Tibial nerve (tissue), 4 donors: ENCODE measurements at places on chromosomes 3 and 15.

DNA sequence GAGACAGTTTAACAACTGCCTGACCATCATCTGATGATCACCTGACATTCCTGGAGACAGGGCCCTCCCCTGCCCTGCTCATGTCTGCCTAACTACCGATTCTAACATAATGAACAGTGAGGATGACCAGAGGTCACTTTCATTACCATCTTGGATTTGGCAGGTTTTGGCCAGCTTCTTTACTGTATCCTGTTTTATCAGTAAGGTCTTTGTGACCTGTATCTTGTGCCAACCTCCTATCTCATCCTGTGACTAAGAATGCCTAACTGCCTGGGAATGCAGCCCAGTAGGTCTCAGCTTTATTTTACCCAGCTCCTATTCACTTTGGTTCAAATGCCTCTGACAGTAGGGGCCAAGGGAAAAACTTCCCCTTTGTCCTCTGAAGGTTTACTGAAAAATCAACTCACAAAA lies 40.2 kb downstream of the METTL6 start:
- DNase-seq: no peak
- H3K36me3 ChIP-seq: no peaks in the 10 kb centered on the region
- H3K4me3 ChIP-seq: no peak overlapping the region

DNA sequence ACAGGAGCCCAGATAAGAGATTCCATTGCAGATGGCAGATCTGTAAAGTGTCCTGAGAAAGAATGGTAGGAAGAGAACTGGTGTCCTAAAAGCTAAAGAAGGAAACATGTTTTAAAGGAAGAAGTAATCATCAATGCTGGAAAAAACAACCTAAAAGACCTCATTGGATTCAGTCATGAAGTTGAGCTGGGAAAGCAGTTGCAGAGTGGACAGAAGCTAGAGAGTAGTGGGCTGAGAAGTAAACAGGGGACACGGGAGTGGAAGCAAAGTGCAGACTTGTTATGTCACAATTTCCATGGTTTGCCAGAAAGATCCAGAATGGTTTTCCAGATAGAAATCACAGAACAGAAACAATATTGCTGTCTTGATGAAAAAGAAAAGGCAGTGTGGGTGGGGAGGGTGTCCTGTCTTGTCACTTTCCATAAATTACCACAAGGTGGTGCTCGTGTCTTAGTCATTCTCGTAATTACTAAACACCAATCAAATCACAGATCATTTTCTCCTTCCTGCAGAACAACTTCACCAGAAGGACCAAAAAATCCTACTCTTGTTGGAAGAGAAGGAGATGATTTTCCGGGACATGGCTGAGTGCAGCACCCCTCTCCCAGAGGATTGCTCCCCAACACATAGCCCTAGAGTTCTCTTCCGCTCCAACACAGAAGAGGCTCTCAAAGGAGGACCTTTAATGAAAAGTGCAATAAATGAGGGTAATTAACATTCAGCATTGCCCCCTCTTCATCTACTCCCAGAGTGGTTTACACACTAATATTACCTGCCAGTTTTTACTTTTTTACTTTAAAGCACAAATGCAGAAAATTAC lies 64.5 kb downstream of the KLHL25 start:
- H3K4me3 ChIP-seq: no peak overlapping the region
- H3K36me3 ChIP-seq: peaks cover 15% of the 10 kb centered on the region
- peaks cover 20% of the 10 kb centered on the region for H3K4me1 ChIP-seq
- DNase-seq: peak; percentile 86
- H3K27me3 ChIP-seq: no peaks in the 10 kb centered on the region

DNA sequence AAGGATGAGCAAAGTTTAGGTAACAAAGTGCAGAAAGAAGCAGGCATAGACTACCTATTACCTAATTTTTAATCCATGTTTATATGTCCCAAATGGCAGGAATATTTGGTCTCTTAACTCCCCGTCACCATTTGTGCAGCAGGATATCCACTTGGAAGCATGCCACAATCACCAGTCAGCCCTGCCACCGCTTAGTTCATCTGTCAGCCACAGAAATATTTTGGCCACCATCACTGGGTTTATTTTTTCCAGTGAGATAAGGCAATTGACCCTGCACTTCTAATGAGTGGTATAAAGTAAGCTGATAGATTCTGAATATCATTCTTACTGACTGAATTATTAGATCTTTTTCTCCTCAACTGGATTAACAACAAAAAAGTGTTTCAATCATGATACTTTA lies 152.9 kb upstream of the SOX2 start:
- H3K27me3 ChIP-seq: no peaks in the 10 kb centered on the region
- H3K27ac ChIP-seq: no peak overlapping the region
- no peak overlapping the region for H3K4me3 ChIP-seq
- no peak for DNase-seq
- H3K36me3 ChIP-seq: no peaks in the 10 kb centered on the region

- H3K27me3 ChIP-seq: no peaks in the 10 kb centered on the region
- H3K27ac ChIP-seq: no peak overlapping the region
- H3K4me1 ChIP-seq: no peaks in the 10 kb centered on the region
- DNase-seq: no peak
- H3K36me3 ChIP-seq: no peaks in the 10 kb centered on the region
- no peak overlapping the region for H3K4me3 ChIP-seq
Observed at GRCh38 chr3:41369838-41370237, 170.5 kb downstream of the CTNNB1 start.

- H3K4me1 ChIP-seq: no peaks in the 10 kb centered on the region
- H3K36me3 ChIP-seq: no peaks in the 10 kb centered on the region
- no peak overlapping the region for H3K4me3 ChIP-seq
Observed at GRCh38 chr15:73120269-73120668, 68.0 kb downstream of the NEO1 start.

DNA sequence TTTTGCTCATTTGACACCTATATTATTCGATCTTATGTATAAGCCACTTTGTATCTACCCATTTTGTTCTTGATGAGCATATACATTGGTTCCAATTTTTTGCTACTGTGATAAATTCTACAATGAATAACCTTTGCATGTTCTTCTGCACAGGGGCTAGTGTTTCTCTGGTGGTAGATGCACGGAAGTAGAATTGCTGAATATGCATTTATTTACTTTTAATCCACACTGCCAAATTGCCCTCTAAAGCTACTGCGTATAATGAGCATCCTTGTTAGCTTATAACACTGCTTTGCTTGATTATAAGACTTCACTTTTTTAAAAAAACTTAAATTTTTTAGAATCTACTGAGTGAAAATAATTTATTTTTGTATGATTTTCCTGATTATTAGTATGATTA lies 84.2 kb upstream of the PIAS1 start:
- no peaks in the 10 kb centered on the region for H3K36me3 ChIP-seq
- DNase-seq: no peak
- H3K4me3 ChIP-seq: no peak overlapping the region
- H3K4me1 ChIP-seq: no peaks in the 10 kb centered on the region
- H3K27me3 ChIP-seq: no peaks in the 10 kb centered on the region

DNA sequence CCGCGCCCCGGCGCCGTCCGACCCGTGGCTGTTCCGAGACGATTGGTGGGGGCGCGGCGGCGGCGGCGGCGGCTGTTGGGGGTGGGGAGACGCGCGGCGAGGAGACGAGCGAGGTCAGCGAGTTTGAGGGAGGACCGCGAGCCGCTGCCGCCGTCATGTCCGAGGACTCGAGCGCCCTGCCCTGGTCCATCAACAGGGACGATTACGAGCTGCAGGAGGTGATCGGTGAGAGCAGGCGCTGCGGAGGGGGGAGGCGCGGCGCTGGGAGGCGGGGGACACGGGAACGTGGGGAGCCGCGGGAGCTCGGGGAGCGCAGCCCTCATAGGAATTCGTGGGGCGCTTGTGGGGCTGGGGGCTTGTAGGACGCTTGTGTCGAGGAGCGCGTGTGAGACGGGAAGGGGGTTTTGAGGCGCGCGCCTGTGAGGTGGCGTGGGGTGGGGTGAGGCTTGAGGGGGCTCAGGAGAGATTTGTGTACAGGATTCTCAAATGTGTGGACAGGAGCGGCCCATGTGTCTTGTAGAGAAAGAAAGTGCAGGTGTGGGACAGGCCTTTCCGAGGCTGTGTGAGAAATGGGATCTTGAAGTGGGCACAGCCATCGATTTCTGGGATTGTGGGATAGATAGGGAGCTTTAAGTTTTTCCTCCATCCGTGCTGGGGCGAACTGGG lies 518 bp downstream of the OXSR1 start:
- no peaks in the 10 kb centered on the region for H3K36me3 ChIP-seq
- peak overlapping the region; percentile 79 for H3K4me3 ChIP-seq
- no peaks in the 10 kb centered on the region for H3K27me3 ChIP-seq

- H3K27me3 ChIP-seq: no peaks in the 10 kb centered on the region
- no peak overlapping the region for H3K27ac ChIP-seq
- DNase-seq: no peak
- H3K4me1 ChIP-seq: no peaks in the 10 kb centered on the region
- no peaks in the 10 kb centered on the region for H3K36me3 ChIP-seq
Observed at GRCh38 chr15:89513284-89513683, 16.9 kb upstream of the RHCG start.

DNA sequence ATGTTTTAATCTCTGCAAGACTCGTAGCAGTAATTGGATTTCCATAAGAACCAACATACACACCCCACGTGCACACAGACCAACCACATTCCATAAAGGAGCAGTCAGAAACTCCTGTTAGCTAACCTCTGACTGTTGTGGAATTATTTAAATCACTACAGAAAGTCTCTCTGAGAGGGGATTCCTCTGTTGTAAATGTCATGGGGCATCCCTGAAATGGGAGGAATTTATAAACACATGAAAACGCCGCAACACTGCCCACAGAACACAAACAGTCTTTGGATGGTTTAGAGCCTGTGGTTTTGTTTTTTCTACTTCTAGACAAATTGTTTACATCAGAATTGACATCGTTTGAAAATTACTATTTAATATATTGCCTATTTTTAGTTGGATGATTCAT lies 740.1 kb upstream of the GRM7 start:
- no peaks in the 10 kb centered on the region for H3K27me3 ChIP-seq
- no peaks in the 10 kb centered on the region for H3K4me1 ChIP-seq
- H3K27ac ChIP-seq: no peak overlapping the region

DNA sequence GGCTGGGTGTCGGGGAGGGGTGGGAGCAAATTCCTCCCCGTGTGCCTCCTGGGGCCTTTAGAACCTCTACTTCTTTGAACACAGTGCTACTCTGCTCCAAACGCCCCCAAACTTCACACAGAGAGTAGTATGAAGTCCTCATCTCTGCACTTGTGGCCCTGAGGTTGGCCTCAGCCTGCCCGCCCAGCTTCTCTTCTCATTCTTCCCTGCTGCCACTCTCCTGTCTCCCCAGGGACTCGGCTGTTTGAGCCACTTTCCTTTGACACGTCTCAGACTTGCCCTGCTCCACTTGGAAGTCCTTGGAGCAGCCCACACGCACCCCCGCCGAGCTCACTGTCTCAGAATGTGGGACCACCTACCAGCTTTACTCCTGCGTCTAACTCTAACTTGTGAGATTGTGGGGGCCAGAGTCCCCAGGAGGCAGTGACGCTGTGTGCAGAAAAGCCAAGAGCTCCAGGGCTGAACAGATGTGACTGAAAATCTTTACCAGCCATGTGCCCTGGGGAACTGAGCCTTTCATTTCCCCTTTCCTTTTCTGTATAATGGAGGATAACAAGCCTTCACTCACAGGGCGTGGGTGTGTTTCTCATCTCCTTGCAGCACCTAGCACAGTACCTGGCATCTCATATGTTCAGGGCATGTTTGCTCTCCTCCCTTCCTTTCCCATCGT lies 233.6 kb upstream of the CTDSPL start:
- no peak overlapping the region for H3K4me3 ChIP-seq
- no peak overlapping the region for H3K27ac ChIP-seq
- no peaks in the 10 kb centered on the region for H3K27me3 ChIP-seq
- DNase-seq: no peak

DNA sequence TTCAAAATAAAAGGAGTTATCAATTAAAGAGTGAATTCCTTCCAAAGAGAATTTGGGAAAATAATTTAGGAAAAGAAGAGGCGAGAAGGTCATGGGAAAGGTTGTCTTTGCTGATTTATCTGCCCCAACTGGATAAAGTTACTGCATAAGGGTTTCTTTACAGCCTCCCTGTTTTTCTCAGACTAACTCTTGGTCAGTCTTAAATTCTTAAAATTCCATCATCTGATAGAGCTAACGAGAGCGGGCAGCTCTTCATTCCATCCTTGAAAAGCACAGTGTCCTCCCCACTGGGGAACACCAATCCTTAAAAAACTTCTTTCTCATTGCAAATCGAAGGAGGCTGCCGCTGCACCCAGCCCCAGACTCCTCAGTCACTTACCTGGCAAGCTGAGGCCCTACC lies 107.2 kb downstream of the PGPEP1L start:
- no peaks in the 10 kb centered on the region for H3K4me1 ChIP-seq
- H3K36me3 ChIP-seq: no peaks in the 10 kb centered on the region
- DNase-seq: no peak
- no peak overlapping the region for H3K27ac ChIP-seq
- H3K4me3 ChIP-seq: no peak overlapping the region

- H3K27ac ChIP-seq: no peak overlapping the region
- DNase-seq: no peak
- H3K4me3 ChIP-seq: no peak overlapping the region
- no peaks in the 10 kb centered on the region for H3K36me3 ChIP-seq
Observed at GRCh38 chr3:31114929-31115283, 220.4 kb upstream of the GADL1 start.

DNA sequence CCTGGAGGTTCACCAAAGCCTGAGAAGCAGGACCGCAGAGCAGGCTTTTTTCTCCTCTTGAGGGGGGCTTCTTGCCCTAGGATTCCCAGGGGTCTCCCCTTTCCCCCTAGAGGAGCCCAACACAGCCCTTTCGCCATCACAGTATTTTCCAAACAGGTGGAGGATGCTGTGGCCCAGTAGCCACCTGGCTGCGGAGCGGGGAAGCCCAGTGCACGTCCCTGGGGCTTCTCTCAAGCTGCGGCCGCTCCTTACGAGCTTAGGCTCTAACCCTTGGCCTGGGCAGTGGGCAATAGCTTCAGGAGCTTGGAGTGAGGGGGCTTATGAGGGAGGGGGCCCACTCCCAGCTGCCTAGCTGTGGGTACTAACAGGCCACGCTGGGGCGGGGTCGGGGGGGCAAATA lies 11.6 kb upstream of the DLL4 start:
- H3K27ac ChIP-seq: no peak overlapping the region
- H3K36me3 ChIP-seq: no peaks in the 10 kb centered on the region
- H3K4me1 ChIP-seq: peaks cover 3% of the 10 kb centered on the region
- H3K27me3 ChIP-seq: no peaks in the 10 kb centered on the region
- no peak for DNase-seq

GRCh38 chr3:46324036-46324435 lies 29.9 kb upstream of the CCR2 start:
- H3K27me3 ChIP-seq: no peaks in the 10 kb centered on the region
- no peak for DNase-seq
- H3K36me3 ChIP-seq: no peaks in the 10 kb centered on the region
- H3K4me1 ChIP-seq: no peaks in the 10 kb centered on the region

- no peak overlapping the region for H3K27ac ChIP-seq
- H3K4me1 ChIP-seq: no peaks in the 10 kb centered on the region
- no peaks in the 10 kb centered on the region for H3K27me3 ChIP-seq
- no peak for DNase-seq
- no peaks in the 10 kb centered on the region for H3K36me3 ChIP-seq
Observed at GRCh38 chr3:104629038-104629437, 737.7 kb upstream of the ALCAM start.

DNA sequence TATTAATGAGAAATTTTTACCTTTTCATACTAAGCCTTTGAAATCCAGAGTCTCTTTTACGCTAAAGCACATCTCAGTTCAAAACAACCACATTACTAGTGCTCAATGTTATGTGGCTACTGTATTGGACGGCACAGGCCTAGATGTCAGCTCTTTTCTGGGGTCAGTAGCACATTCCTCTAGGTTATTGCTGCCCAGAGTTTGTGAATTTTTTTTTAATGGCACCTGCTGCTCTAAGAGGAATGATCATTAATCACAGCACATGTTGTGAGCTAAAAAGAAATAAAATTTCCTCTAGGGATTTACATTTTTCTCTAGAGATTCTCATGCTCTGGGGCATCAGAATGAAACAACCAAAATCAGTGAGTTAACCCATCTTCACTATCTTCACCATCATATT lies 436.8 kb upstream of the THBS1 start:
- no peaks in the 10 kb centered on the region for H3K4me1 ChIP-seq
- no peaks in the 10 kb centered on the region for H3K36me3 ChIP-seq
- H3K27ac ChIP-seq: no peak overlapping the region
- no peak overlapping the region for H3K4me3 ChIP-seq
